Regular cardiac myocyte (primary cell): ENCODE measurements at places on chromosomes 16 and 17. TPM values are rescaled to one million over a fixed set of nuclear protein-coding genes. Genes with fewer than 3 reads are reported as not detected.

The CDC42EP4 gene
- 18.6 and 56.2 TPM in 2 replicates for total RNA-seq

The RAPGEFL1 gene
- 0.77 and 0.85 TPM in 2 replicates for total RNA-seq

The CCL4L2 gene
- total RNA-seq: 0.56 TPM in 1 of 2 replicates, not detected in the other

The TP53TG3C gene
- total RNA-seq: 0.19 and 1.4 TPM in 2 replicates

The TMC7 gene
- total RNA-seq: 0.56 and 0.77 TPM in 2 replicates

The ST6GALNAC2 gene
- 0.96 and 1.1 TPM in 2 replicates for total RNA-seq

The RASD1 gene
- 0.77 and 1.7 TPM in 2 replicates for total RNA-seq

The CAMKK1 gene
- total RNA-seq: 2.5 and 4.8 TPM in 2 replicates

The CTRB1 gene
- total RNA-seq: not detected in 2 replicates
